ENCODE measurements at places on chromosomes 2 and 18. TPM values are rescaled to one million over a fixed set of nuclear protein-coding genes. Genes with fewer than 3 reads are reported as not detected.

GRCh38 chr2:86292571-86293515 is 44.6 kb downstream of the REEP1 start:
- peaks cover 2% of the 10 kb centered on the region for H3K4me1 ChIP-seq
- DNase-seq: no peak
- H3K27me3 ChIP-seq: peaks cover 45% of the 10 kb centered on the region
- H3K4me3 ChIP-seq: no peak overlapping the region

- no peak for DNase-seq
- no peak overlapping the region for H3K4me3 ChIP-seq
- H3K27ac ChIP-seq: no peak overlapping the region
- H3K36me3 ChIP-seq: no peaks in the 10 kb centered on the region
- no peaks in the 10 kb centered on the region for H3K27me3 ChIP-seq
- peaks cover 8% of the 10 kb centered on the region for H3K4me1 ChIP-seq
These were observed 39.1 kb upstream of the DTNB start for GRCh38 chr2:25712455-25712854.

DNA sequence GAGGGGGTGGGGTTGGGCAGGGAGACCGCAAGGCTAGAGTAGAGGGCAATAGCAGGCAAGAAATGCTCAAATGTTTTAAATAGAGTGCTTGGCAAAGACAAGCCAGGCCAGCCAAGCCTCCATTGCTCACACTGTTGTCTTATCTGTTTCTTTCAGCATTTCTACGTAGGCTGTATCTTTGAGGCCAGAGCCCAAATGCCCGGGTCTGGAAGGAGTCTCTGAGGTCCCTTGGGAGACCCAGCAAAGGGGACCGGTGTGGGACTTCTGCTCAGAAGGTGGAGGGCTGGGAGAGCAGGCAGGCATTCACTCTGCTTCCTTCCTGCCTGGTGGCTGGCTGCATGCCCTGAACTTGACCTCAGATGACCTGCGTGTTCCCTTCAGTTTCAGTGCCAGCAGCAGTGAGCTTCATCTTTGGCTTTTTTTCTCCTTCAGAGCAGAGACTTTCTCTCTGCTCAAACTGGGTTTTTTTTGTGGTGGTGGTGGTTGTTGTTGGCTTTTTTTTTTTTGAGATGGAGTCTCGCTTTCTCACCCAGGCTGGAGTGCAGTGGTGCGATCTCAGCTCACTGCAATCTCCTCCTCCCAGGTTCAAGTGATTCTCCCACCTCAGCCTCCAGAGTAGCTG is 13.7 kb upstream of the TET3 start:
- H3K27me3 ChIP-seq: no peaks in the 10 kb centered on the region
- H3K4me3 ChIP-seq: no peak overlapping the region
- DNase-seq: no peak

GRCh38 chr2:148971547-148971946 is 67.0 kb upstream of the LYPD6B start:
- H3K27ac ChIP-seq: no peak overlapping the region
- no peaks in the 10 kb centered on the region for H3K27me3 ChIP-seq
- H3K4me3 ChIP-seq: no peak overlapping the region

GRCh38 chr2:197387179-197387578 is 47.6 kb downstream of the SF3B1 start:
- peaks cover 3% of the 10 kb centered on the region for H3K36me3 ChIP-seq
- H3K4me3 ChIP-seq: no peak overlapping the region
- H3K27ac ChIP-seq: no peak overlapping the region
- H3K27me3 ChIP-seq: peaks cover 11% of the 10 kb centered on the region
- no peak for DNase-seq

DNA sequence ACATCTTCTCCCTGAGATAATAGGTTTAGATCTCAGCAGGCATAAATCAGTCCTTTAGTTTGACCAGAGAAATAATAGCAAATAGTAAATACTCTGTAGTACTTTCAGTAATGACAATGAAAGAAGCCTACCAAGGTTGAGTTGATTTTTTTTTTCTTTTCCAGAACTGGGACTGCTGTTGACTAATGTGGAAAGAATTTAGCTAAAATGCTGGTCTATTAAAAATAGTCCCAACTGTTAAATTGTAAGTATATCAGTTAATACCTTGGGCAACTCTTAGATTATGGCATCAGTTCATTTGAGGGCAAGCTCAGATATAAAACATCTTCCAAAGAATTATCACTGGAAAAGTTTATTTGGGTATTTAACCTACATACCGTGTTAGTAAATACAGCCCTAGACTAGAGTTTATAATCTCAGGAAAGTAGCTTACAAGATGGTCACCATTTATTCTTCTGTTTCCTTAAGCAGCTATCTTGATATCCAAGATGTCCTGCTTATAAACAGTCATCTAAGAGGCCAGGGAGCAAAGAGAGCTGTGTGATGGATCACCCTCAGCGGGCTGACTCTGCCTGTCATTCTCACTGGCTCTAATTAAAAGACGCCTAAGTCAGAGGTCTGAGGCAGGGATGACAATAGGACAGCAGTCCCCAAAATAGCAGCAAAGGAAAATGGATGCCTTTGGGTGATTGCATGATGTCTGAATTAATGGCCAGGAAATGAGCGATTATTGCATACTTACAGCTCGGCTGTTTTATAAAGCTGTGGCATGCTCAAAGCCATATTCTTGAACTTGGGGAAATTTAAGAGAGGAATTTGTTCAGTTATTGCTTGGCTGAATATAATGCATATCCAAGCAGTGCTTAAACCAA is 121.3 kb downstream of the MTX2 start:
- H3K4me3 ChIP-seq: no peak overlapping the region
- DNase-seq: no peak
- H3K36me3 ChIP-seq: no peaks in the 10 kb centered on the region
- H3K27ac ChIP-seq: no peak overlapping the region

GRCh38 chr2:40332191-40332826 is 119.6 kb downstream of the SLC8A1 start:
- peak; percentile 20 for DNase-seq
- H3K4me1 ChIP-seq: peaks cover 44% of the 10 kb centered on the region
- peak overlapping the region; percentile 93 for H3K27ac ChIP-seq
- no peak overlapping the region for H3K4me3 ChIP-seq
- H3K36me3 ChIP-seq: no peaks in the 10 kb centered on the region

DNA sequence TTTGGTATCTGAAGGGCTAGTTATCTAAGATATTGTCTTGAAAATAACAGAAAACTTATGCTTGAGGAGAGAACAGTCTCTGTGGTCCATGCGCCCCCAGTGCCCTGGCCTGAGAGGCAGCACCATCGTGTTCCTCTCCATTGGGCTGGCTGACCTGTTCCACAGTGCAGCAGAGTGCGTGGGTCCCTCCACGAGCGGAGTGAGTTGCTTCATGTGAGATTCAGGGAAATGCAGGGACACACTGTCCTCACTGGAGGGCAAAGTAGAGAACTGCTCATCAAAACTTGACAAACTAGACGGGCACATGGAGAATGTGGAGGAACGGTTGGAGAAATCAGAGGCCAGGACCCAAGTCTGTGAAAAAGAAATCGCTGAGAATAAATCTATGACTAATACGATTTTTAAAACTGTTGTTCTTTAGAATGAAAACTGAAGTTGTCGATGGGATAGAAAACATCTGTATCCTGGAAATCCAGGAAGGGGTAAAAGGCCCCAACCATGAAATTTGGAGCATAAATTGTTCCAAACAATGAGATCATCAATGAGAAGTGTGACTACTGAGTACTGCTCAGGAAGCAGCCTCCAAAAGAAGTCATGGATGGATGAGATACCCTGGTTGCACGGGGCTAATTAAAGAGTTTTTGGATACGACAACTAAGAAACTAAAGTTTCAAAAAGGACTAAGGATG is 58.1 kb downstream of the REV1 start:
- H3K4me3 ChIP-seq: no peak overlapping the region
- no peaks in the 10 kb centered on the region for H3K27me3 ChIP-seq
- DNase-seq: no peak
- H3K4me1 ChIP-seq: no peaks in the 10 kb centered on the region
- peaks cover 22% of the 10 kb centered on the region for H3K36me3 ChIP-seq
- H3K27ac ChIP-seq: no peak overlapping the region

- DNase-seq: no peak
- no peaks in the 10 kb centered on the region for H3K27me3 ChIP-seq
- H3K27ac ChIP-seq: no peak overlapping the region
- H3K4me1 ChIP-seq: no peaks in the 10 kb centered on the region
These were observed 287.2 kb downstream of the RDH14 start for GRCh38 chr2:18273205-18273604.

- peaks cover 52% of the 10 kb centered on the region for H3K4me1 ChIP-seq
- DNase-seq: no peak
- H3K27me3 ChIP-seq: no peaks in the 10 kb centered on the region
These were observed 438.5 kb downstream of the ZNF516 start for GRCh38 chr18:76056471-76057110.

DNA sequence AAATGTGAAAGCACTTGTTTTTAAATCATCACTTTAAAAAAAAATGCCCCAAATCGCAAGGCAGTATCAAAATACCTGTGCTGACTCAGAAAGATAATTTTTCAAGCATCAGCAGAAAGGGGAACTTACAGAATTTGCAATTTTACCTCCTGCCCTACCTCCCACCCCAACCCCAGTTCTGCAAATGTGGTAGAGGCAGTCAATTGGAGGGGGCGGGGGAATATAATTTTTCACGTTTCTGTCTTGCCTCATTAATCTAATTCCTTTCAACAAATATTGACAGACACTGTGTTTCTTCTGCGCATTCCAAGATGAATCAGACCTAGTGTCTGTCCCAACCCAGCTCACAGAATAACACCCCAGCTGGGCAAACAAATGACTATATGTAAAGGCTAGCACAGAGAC is 76.8 kb downstream of the ALPK2 start:
- H3K27ac ChIP-seq: no peak overlapping the region
- H3K27me3 ChIP-seq: no peaks in the 10 kb centered on the region
- H3K36me3 ChIP-seq: no peaks in the 10 kb centered on the region
- H3K4me3 ChIP-seq: no peak overlapping the region

GRCh38 chr2:207288628-207289027 is 122.9 kb upstream of the KLF7 start:
- H3K27ac ChIP-seq: no peak overlapping the region
- H3K27me3 ChIP-seq: peaks cover 3% of the 10 kb centered on the region
- H3K36me3 ChIP-seq: no peaks in the 10 kb centered on the region
- no peak for DNase-seq
- no peak overlapping the region for H3K4me3 ChIP-seq

DNA sequence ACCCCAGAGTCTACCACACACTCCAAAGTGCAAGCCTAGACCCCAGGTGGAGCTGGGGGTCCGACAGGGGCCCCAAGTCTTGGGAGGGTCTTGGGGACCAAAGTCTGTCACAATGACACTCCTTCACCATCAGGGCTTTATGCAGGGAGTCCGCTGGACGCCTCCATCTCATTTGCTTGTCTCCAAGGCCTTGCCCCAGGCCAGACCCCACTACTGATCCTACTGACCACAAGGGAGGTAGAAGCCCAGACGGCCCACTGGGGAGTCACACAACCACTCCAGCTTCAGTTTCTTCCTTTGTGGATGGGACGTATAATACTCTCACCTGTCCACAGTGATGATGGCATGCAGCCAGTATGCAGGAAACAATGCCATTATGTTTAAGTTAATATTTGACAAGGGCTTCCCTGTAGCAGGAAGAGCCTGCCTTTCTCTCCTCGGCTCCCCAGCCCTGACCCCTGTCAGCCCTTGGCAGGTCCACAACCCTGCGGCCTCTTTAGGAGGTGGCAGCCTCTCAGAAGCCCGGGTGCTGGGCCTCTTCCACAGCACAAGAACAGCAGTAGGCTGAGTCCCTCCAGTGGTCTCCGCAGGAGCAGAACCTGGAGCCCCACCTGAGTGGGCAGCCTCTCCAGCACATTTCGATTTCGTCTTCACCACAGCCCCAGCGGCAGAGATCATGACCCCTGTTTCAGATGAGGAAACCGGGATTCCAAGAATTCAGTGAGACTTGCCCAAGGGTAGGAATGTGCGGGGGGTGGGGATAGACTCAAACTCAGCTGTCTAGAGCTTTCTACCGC is 6.5 kb downstream of the BIN1 start:
- no peaks in the 10 kb centered on the region for H3K36me3 ChIP-seq
- DNase-seq: no peak
- no peak overlapping the region for H3K4me3 ChIP-seq
- H3K4me1 ChIP-seq: peaks cover 44% of the 10 kb centered on the region
- no peaks in the 10 kb centered on the region for H3K27me3 ChIP-seq

- no peaks in the 10 kb centered on the region for H3K4me1 ChIP-seq
- H3K36me3 ChIP-seq: no peaks in the 10 kb centered on the region
- no peak overlapping the region for H3K27ac ChIP-seq
These were observed 6.8 kb downstream of the SCTR start for GRCh38 chr2:119517433-119517832.

GRCh38 chr2:33525666-33526065 is 49.2 kb downstream of the RASGRP3 start:
- DNase-seq: no peak
- no peak overlapping the region for H3K27ac ChIP-seq
- H3K27me3 ChIP-seq: peaks cover 2% of the 10 kb centered on the region
- H3K36me3 ChIP-seq: no peaks in the 10 kb centered on the region

GRCh38 chr2:64295326-64296139 is 151.3 kb upstream of the PELI1 start:
- H3K4me1 ChIP-seq: peaks cover 10% of the 10 kb centered on the region
- no peak for DNase-seq
- H3K27ac ChIP-seq: no peak overlapping the region
- H3K36me3 ChIP-seq: no peaks in the 10 kb centered on the region

GRCh38 chr2:217011576-217011975 is 151.7 kb upstream of the TNP1 start:
- no peak overlapping the region for H3K4me3 ChIP-seq
- H3K27me3 ChIP-seq: no peaks in the 10 kb centered on the region
- no peak for DNase-seq
- H3K36me3 ChIP-seq: no peaks in the 10 kb centered on the region
- peaks cover 17% of the 10 kb centered on the region for H3K4me1 ChIP-seq

GRCh38 chr18:5625076-5625475 is 81.3 kb upstream of the EPB41L3 start:
- H3K4me3 ChIP-seq: no peak overlapping the region
- peaks cover 10% of the 10 kb centered on the region for H3K4me1 ChIP-seq
- DNase-seq: no peak
- H3K36me3 ChIP-seq: no peaks in the 10 kb centered on the region
- H3K27ac ChIP-seq: no peak overlapping the region

LYPD6 gene
- 16.2 TPM for total RNA-seq

CROCC2 gene
- total RNA-seq: 0.32 TPM

PPIL3 gene
- 51.1 TPM for total RNA-seq

RTP5 gene
- total RNA-seq: not detected

GAD1 gene
- 0.31 TPM for total RNA-seq

ASXL2 gene
- 25.4 TPM for total RNA-seq

FMNL2 gene
- 50.2 TPM for total RNA-seq

RIT2 gene
- not detected for total RNA-seq

CRYBA2 gene
- not detected for total RNA-seq

ASTL gene
- 0.60 TPM for total RNA-seq

PDE1A gene
- 1.9 TPM for total RNA-seq

HNMT gene
- total RNA-seq: 18.8 TPM

All from mesothelial cell of epicardium (in vitro differentiated cells).